PC-9 (cell line): ENCODE measurements at places on chromosomes 7 and 10.

DNA sequence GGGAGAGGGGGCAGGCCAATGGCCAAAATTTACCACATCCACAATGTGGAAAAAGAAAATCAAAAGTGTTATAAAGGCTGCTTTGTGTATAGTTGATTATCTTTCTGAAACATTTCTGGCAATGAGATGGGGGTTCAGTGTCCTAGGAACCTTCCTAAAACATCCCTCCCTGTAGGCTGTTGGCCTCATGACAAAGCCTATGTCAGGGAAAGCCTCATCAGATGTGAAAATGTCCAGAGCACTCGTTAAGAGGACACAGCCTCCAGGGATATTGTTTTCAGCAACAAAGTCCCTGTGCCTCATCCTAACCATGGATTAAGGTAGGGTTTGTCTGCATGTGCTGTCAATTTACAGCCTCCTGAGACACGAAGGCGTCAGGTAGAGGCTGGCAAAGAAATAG is 17.0 kb downstream of the SUN3 start:
- no peak for DNase-seq

GRCh38 chr7:25584112-25584938 is 356.0 kb upstream of the NPVF start:
- DNase-seq = no peak

DNA sequence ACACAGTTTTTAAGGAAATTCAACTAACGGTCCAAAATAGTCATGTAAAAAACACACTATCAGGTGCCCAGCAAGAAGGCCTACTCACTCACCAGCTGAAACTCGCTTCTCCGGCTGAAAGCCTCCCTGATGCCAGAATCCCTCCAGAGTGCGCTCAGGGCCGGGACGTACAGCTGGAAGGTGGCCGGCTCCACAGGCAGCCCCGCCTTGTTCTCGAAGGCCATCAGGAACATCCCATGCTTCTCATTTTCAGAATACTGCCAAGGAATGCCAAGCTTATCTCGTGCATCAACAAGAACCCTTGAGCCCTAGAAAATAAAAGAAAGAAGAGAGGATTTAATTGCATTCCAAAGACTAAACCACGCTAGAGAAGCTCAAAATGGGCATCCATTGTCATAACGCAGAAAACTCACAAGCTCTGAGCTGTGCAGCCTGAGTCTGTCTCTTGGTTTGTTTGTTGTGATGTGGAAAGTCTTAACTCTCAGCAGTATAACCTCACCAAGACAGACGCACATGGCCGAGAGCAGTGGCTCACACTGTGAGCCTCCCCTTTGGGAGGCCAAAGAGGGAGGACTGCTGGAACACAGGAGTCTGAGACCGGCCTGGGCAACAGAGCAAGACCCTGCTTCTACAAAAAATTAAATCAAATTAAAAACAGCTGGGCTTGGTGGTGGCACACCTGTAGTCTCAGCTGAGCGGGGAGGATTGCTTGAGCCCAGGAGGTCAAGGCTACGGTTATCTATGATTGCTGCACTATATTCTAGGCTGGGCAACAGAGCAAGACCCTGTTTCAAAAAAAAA is 49.1 kb downstream of the GNA12 start:
- no peak for DNase-seq

DNA sequence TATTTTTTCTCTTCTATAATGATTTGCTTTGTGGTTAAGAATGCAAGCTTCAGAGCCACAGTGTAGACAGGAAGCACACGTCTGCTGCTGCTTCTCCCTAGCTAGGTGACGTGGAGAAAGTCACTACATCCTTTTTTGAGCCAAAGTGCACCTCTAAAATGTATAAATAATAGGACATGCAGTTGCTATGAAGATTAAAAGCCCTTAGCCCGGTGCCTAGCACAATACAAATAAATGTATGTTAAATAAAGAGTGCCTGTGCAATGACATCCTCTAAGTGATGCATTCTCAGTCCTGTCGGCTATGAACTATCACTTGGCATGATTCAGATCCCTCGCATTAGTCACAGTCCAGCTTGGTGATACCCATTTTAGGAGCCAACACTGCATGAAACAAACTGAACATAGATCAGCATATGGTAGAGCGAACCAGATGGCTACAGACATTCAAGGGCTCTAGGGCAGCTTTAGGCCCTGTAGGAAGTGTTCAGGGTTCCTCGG is 4.8 kb upstream of the TRDMT1 start:
- no peak for DNase-seq

DNA sequence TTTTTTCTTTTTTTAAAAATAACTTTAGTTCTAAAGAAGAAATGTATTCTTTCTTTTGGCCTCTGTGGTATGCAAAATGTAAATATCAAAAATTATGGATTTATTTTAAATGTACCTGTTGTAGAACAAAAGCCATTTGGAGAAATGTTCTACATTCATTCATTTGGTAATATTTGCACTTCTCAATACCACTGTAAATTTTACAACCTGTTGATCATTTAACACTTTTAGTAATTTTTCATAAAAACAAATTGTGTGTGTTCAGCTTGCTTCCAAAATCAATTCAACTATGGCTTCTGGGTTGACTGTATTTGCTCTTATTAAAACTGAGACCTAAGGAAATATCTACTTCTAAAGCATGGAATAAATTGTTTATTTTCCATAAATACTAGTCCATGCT is 2.3 kb upstream of the IGF2BP3 start:
- DNase-seq = no peak
